ENCODE measurements at places on chromosomes 4 and X.
A peak's percentile ranks its signal among the peaks of the same experiment; 100 is the strongest.

DNA sequence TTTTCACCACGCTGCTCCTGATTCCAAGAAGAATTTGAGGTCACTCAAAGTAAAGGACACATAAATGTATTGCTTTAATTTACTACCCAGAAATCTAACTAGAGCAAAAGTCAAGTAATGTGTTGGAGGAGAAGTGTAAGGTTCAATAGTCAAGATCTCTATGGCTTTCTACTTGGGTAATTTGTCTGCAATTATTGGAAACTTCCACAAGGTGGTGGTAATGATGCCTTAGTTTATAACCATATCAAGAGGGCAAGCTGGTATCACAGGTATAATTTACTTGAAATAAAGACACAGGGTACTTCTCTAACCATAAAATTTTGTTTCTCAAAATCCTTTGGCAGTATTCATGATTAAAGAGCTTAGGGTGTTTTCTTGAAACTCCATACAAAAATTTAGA lies 10.2 kb upstream of the GRIA3 start:
- no peak for DNase-seq

DNA sequence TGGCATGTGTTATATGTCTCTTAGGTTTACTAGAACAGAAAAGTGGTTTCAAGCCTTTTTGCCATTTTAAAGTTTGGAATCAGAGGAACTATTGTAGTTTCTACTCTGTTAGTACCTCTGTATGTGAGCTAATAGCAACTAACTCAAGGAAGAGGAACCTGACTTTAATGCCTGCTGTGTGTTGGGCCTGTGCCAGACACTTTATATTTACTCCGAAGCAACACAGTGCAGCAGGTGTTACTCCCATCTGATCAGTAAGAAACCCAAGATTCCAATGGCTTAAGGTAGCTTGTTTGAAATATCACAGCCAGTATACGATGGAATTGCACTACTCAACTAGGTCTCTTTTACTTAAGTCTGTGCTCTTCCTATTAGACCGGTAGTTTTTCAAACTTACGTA lies 79.2 kb downstream of the USP9X start:
- no peak for DNase-seq

GRCh38 chrX:110043506-110043905 lies 40.6 kb downstream of the TMEM164 start:
- DNase-seq = no peak

DNA sequence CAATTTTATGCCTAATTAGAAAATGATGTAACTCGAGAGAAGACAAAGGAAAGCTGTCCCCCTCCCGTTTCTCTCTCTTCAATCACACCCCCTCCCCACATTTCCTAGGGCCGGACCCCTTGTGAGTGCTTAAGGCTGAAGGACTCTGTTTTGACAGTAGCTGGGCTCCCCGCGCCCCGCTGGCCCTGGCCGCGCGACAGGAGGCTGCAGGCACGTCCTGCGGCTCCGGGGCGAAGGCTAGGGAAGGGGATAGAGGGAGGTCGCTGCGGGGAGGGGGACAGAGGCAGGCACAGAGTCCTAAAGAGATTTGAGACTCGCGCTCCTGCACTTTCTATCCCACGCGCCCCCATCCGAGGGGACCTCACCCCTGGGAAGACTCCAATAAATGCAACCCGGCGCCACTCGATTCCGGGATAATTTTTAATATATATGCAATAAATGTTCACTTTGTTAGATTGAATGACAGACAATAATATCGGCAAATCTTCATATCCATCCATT lies 56.2 kb upstream of the TMEM33 start:
- no peak for DNase-seq

DNA sequence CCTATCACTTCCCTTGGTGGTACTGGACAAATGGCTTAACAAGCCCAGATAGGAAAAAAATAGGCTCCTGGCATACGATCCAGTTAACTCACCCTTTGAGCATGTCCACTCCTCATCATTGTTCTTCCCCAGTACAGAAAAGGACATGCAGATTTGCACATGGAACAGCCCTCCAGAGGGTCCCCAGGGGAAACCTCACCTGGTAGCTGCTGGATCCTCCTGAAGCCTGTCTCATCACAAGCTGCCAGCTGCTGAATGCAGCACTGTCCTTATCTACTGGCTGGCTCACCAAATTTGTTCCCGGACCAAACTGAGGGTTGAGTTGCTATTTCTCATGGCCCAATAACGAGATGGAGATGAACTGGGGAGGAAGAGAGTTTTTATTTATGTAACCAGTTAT lies 49.4 kb downstream of the SERTM2 start:
- no peak for DNase-seq

DNA sequence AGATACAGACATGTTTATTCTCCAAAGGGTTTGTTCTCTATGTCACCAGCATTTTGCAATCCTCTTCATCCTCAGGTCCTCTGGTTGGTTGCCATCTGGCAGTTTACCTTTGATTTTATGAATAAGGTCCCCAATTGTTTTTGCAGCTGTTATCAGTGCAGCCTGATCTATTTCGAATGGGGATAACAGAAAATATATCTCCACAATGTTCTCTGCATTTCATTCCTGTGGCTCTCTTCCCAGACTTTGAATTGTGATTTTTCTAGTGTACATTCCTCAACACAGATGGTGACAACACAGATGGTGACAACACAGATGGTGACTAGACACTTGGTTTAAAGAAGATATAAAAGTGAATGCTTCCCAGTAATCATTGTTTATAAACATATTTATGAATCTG lies 74.1 kb downstream of the FBXO8 start:
- DNase-seq = no peak

- DNase-seq = no peak
Observed at GRCh38 chr4:179664430-179665027, 2222.3 kb upstream of the AGA start.

- DNase-seq = peak; percentile 10
Observed at GRCh38 chrX:18707426-18708049, at the start of gene PPEF1. Gene PPEF1, plus strand, starts transcription at chrX:18707645. Its CDS starts 136 bp downstream, at chrX:18707781.

DNA sequence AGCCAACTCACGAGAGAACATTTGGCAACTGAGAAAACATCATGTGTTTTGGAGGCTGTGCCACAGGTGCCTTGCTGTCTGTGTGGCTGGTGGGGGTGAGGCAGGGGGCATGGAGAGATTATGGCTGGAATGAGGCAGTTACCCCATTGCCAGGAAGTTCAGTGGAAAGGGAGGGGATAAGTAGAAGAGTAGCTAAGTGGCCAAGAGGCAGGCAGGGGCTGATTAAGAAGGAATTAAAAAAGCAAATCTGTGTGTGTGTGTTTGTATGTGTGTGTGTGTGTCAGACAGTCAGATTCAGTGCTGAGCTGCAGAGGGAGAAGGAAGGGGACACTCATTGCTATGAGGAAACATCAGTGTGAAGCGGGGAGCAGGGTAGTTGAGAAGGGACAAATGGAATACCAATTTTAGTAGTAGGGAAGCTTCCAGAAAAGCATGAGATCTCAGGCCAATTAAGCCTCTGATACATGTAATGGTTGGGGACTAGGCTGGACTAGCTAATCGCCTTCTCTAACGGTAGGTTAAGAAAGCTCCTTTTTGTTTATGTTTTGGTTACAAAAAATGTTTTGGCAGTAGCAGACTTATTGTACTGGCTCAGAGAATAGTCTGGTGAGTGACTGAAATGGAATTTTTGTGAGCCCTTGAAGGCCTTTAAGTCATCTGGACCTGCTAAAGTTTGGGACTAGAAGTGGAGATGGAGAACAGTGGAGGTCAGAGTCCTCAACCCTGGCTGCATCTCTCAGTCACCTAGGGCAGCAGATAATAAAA lies 18.5 kb downstream of the TMEM164 start:
- peak; percentile 57 for DNase-seq

DNA sequence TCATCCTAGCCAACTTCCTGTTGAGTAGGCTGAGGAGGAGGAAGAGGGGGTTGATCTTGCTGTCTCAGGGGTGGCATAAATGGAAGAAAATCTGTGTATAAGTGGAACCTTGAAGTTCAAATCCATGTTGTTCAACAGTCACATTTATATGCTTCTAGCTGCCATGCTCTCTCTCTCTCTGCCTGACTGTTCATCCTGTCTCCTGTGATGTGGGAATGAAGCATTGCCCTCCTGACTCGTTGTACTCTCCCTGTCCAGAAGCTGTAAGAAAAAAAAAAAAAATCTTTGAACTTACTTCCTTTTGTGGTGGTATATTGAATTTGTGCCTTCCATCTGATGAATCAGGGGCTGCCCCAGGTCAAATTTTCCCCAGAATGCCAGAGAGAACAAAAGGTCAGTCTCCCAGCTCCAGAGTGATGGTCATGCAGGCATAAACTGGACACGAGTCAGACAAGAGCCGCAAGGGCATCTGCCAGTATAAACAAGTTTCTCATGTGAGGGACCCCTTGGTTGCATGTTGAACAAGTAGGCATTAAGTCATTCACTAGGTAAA lies 257.0 kb downstream of the IDS start:
- DNase-seq = peak; percentile 50

GRCh38 chr4:74042681-74043080 lies 4.2 kb upstream of the CXCL3 start:
- no peak for DNase-seq

DNA sequence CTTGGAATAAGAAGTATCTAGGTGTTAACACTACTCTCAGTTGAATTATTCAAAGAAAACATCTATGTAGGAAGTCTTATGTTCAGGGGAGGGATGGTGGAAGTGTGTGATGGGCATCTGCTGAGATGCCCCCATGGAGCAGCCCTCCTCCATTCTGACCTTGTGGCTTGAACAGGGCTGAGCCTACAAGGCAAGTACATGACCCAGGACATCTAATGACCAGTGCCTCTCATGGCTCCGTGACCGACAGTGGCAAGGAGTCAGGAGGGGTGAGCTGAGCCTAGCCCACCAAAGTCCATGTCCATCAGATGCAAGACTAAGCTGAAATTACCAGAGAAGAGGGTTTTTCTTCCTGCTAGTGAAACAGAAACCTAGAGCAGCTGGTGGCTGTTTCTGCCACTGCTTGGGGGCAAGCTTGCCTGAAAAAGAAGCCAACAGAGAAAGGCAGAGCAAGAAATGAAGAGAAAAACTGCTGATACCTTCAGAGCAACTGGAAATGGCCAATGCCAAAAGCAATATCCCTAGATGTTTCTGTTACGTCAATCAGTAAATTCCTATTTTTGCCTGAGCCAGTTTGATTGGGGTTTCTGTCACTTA lies 113.5 kb downstream of the TSPAN5 start:
- no peak for DNase-seq

GRCh38 chr4:189414021-189414420 lies 526.7 kb upstream of the FRG1 start:
- DNase-seq = no peak

- no peak for DNase-seq
Observed at GRCh38 chrX:13990126-13990800, 39.4 kb downstream of the GEMIN8 start.

- DNase-seq = no peak
Observed at GRCh38 chr4:156290811-156291210, 337.1 kb upstream of the CTSO start.

DNA sequence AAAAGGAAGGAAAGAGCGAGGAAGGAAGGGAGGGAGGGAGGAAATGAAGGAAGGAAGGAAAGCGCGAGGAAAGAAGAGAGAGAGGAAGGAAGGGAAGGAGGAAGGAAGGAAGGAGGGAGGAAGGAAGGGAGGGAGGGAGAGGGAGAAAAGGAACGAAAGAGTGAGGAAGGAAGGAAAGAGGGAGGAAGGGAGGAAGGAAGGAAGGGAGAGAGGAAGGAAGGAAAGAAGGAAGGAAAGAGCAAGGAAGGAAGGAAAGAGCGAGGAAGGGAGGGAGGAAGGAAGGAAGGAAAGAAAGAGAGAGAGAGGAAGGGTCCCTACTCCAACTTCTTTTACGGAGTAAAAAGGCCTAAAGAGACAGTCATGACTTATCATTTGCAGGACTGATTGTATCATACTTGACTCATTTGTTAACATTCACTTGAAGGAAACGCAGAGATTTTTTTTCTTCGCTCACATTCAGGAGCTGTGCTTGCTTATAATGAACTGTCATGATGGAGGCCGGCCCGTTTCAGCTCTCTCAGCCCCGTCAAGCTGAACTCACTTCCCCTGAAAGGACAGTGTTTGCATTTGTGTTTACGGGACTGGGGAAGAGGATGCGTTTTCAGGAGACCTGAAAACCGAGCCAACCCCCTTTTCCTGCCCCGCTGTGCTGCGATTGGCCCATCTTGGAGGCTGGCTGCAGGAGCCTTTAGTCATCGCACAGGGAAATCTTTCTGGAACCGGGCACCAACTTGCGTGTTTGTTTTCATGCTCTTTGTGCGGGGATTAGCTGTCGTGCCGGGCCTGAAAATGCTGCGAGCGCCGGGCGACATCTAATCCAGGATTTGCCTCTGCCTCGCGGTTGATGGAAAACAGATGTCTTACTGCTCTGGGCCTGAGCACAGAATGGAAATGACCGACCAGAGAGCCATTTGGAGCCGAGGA lies 17.8 kb downstream of the TRIM2 start:
- DNase-seq = peak; percentile 76

- no peak for DNase-seq
Observed at GRCh38 chrX:44428989-44429627, 85.6 kb upstream of the EFHC2 start.

GRCh38 chr4:154691229-154691628 lies 52.6 kb upstream of the LRAT start:
- DNase-seq = peak; percentile 1

- DNase-seq = no peak
Observed at GRCh38 chr4:8729408-8730149, 137.0 kb downstream of the CPZ start.

GRCh38 chr4:20464381-20464780 lies 212.7 kb downstream of the SLIT2 start:
- peak; percentile 86 for DNase-seq

DNA sequence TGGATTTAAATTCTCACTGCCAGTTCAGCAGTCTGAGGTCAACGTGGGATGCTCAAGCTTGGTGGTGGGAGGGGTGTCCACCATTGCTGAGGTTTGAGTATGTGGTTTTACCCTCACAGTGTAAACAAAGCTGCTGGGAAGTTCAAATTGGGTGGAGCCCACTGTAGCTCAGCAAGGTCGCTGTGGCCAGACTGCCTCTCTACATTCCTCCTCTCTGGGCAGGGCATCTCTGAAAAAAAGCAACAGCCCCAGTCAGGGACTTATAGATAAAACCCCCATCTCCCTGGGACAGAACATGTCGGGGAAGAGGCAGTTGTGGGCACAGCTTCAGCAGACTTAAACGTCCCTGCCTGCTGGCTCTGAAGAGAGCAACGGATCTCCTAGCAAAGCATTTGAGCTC lies 14.9 kb upstream of the RRAGB start:
- DNase-seq = no peak

DNA sequence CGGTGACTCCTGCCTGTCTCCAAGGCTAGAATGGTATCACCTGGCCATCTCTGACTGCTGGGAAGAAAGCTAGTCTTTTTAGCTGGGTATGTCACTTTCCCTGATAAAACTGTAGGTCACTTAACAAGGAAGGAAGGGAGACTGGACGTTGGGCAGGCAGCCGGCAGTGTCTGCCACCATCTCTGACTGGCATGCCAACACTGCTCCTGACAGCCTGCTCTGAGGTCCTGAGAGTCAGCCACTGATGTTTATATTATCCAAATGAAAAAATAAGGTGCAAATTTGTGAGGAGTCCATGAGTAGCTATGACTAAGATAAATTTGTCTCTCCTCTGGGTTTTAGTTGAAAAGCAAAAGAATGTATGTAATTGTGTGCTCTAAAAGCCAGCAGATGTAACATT lies 77.2 kb downstream of the SNX25 start:
- DNase-seq = no peak
